Kasumi-1 (cell line): ENCODE measurements at places on chromosomes 6 and 20.

- DNase-seq = no peak
Measured at GRCh38 chr6:56959094-56959493, 4.2 kb downstream of the BEND6 start.

DNA sequence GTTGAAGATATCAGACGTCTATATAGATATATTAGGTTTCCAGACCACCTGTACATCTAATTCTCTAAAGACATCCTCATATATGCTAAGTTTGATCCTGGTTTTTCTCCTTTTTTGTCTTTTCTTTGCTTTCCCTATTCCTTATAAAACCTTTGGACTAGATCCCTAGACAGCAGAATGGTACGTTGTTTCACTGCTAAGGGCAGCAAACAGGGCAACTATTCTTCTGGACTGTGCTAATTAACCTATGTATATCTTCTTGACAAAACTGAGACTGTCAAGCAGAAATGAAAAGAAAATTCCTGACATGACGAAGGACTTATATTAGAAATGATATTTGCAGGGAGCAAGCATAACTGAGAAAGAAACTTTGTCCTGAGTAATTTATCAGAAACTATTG is 19.1 kb downstream of the ME1 start:
- no peak for DNase-seq

- no peak for DNase-seq
Measured at GRCh38 chr6:34487536-34487935, 21.7 kb downstream of the PACSIN1 start.

DNA sequence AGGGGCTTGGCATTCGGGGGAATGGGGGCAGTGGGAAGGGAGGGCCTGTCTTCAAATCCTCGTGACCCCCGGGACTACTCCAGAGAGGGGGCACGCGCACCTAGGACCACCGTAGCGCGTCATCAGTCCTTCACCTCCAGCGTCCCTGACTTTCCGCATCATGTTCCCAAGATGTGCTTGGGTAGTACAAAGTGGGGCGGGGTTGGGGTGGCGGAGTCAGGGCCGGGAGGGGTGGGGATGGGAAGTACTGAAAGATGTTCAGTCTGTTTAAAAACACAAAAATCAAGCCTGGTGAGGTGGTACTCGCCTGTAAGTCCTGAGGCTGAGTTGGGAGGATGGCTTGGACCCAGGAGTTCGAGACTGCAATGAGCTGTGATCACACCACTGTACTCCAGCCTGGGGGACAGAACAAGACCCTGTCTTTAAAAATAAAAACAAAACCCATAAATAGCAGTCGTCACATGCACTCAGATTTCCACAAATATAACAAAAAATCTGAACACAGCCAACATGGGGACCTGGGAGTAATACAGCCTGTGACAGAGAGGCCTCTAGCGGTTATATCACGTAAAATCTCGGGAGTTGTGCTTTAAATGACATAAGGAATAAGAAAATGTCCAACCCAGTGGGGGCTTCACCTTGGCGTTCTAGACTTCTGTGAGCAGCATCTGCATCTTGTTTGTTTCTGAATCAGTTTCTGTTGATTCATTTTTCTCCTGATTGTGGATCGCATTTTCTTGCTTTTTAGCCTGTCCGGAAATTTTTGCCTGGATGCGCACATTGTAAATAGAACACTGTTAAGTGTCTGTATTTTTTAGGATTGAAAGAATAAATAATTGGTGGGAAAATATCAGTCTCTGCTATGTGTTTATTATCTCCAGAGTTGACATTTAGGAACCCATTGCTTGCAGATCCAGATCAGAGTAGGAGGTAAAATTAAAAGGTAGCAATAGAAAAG is 698 bp upstream of the LRP11 start:
- DNase-seq = peak; percentile 87

DNA sequence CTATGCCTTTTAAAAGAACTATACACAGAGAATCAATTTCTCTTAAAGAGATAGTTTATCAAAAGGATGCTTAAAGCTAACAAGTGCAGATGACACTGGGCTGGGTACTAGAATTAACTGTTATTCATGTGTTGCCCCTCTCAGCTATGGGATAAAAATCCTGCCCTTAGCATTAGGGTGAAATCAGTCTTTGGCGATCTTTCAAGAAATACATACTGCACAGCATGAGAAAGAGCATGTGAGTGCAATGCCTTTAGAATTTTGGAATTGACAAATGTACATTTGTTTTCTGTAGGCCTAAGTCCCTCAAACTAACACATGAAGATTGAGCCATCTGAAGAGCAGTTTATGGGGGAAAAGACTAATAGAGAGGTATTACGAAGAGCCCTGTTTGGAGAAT is 115.4 kb downstream of the ZFP64 start:
- DNase-seq = no peak
